ENCODE measurements at places on chromosomes 11 and 22.

GRCh38 chr11:114846416-114846791, 168.1 kb downstream of the NXPE2 start:
- no peak for DNase-seq

- DNase-seq, result no peak
Observed at GRCh38 chr22:37476389-37477329, 9.5 kb downstream of the MFNG start.

GRCh38 chr11:66600631-66601233, 7.7 kb downstream of the CCS start:
- DNase-seq, result no peak

DNA sequence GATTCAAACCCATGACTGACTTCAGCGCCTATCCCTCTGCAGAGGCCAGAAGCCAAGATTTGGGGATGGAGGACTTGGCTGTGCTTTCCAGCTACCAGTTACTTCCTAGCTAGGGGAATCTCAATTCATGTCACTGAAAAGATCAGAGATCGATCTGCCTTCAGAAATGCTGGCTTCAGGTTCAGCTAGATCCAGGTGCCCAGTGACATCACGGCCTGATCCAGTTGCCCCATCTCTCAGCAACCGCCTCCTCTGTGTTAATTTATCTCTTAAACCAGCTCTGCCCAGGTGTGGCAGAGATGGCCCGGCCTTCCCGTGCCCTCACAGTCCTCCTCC, 24.2 kb downstream of the CYTH4 start:
- no peak for DNase-seq

All from kidney epithelial cell (primary cell).